ENCODE measurements at places on chromosomes 1 and 21. TPM values are rescaled to one million over a fixed set of nuclear protein-coding genes. Genes with fewer than 3 reads are reported as not detected.

Gene ZBTB8A
- 25.8 TPM for total RNA-seq

Gene HLX
- 1.2 TPM for total RNA-seq

Gene NUP210L
- total RNA-seq: 0.23 TPM

Gene CACNA1S
- under 0.01 TPM for total RNA-seq

Gene RIPPLY3
- 0.23 TPM for total RNA-seq

Gene VWA5B1
- total RNA-seq: 4.8 TPM

Gene KIF21B
- 155 TPM for total RNA-seq

Data from diencephalon (tissue), 1 donor.